ENCODE measurements at places on chromosomes 7 and 10.

DNA sequence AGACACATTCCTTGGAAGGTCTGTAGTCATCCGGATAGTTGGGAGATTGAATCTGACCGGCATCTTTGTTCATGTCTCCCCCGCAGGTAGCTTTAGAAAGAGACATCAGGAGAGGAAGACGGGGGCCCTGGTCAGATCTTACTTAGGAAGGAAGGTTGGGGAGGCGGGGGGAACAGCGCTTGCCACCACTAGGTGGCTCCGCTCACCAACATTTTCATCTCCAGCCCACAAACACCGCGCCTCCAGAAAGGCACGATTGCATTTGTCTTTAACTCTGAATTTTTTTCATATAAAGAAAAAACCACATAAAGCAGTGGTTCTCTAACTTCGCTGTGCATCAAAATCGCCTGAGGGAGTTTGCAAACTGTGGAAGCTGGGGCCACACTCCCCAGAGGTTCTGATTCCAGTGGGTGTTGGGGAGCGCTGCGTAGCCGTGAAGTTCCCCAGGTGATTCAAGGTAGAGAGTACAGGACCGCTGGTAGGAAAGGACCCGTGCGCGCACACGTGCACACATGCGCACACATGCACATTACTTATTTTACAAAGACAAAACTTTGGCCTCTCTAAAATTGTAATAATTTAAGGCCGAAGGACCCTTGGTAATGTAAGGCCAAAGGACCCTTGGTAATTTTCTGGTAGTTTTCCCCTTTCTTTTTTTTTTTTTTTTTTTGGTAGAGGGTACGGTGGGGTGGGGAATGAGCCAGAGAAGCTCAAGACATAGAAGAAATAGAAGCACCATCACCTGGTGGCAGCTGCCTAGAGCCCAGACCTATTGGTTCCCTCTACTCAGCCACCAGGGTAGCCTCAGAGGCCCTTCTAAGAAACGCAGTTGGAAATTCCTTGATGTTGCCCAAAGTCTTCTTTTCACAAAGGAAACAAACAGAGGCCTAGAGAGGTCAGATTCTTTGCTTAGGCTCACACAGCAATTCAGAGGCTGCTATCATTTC, 37.4 kb upstream of the OPALIN start:
- peak; percentile 30 for DNase-seq

DNA sequence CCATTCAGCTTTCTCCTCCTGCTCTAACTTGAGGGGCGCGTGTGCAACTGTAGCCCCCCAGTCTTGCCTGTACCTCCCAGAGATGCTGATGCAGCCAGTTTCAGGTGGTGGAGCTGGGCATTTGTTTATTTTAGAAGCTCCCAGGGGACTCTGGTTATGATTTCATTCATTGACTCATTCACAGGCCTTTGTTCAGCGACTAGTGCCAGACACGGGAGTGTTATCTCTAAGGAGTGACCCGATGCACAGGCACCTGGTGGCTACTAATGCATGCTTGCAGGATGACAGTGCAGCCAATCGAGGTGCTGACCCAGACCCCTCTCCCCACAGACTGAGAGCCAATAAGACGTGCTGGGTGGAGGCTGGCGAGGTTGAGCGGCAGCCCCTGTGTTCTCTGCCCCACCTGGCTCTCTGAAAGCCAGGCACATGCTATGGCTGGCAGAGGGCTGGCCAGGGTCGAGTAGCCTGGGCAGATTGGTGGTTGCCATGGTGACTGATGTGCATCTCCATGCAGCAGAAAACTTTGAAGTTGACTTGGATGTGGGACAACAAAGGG, 19.7 kb upstream of the SLC18A2 start:
- no peak for DNase-seq

DNA sequence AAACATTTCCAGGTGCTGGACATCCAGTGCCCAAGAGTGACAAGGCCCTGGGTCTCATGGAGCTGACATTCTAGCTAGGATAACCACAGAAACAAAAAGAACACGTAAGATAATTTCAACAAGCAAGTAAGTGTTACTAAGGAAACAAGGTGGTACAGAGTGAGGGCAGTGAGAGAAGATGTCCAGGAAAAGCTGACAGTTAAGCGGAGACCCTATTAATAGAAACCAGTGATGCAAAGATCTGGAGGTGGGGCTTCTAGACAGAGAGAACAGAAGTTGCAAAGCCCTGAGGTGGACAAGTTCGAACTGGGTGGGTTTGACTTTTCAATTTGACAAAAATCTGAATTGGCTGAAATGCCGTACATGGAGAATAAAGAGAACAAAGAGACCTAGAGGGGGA, 96.3 kb downstream of the TRIL start:
- DNase-seq: no peak

DNA sequence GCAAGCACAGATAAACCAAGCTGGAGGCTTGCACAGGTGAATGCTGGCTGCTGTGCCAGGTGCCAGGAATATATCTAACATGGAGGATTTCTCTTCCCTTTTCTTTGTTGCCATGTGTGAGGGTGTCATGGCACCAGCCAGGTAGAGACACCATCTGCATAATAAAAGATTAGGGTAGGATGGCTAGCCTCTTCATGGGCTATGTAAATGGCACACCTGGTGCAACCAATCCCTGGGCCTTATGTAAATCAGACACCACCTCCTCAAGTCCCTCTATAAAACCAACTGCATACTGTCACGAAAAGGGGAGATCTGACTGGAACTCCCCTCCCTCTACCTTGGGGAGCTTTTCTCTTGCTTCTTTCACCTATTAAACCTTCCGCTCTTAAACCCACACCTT, 322.5 kb upstream of the POM121L12 start:
- no peak for DNase-seq

DNA sequence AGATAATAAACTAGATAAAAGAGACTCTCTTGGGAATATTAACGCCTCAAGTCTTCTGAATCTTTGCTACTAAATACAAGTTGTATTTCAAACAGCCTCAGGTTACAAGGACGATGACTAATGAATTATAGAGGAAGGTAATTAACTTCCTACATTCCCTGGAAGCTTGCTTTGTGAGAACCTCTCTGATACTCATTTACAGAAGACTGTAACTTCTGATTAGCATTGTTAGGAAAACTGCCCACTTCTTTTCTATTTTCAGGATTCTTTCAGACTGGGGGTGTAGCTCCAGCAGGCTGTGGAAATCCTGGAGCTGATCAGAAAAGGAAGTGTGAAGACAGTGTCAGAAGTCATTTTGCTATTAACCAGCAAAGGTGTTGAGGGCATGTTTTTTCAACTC, 316.7 kb upstream of the NPSR1 start:
- no peak for DNase-seq

DNA sequence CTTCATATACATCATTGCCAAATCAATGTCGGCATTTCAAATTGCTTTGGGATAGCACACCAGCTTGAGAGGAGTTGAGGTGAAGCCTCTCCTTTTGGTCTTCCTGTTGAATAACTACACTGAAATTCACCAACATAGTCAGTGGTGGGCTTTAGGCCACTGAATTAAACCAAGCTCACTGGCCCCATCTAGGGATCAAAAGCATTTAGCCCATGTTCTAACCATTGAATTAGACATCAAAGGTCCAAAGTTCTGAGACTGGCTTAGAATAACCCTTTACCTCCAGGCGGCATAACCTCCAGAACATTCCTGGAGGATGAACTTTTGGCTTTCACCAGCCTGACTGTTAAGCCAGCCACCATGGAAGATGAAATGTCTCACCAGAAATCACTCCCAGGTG, 54.6 kb downstream of the BPGM start:
- no peak for DNase-seq

GRCh38 chr10:11178606-11179515, 161.2 kb downstream of the CELF2 start:
- peak; percentile 69 for DNase-seq

- DNase-seq: no peak
These were observed 76.0 kb downstream of the DIP2C start for GRCh38 chr10:613271-614138.

DNA sequence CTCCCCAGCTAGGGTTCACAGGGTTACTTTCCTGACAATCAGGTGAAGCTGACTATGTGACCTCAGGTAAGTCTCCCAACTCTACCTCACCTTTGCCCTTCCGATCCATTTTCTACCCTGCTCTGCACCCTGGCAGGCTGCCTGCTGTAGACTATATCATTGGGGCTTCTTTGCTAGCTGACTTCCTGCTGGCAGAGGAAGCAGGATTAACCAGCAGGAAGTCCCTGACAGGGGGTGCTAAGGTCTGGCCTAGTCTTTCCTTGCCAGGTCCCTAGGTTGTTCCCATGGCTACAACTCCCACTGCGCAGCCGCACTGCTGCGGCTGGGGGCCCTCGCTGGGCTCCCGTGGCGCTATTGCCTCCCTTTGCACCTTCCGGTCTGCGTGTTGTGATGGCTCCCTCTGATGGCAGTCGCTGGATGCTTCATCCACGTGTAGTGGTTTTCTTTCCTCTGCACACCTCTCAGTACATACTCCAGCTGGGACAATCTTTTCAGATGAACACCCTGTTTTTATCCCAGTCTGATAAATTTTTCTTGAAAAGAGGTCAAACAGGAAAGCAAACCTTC, 365.9 kb downstream of the REEP3 start:
- DNase-seq: no peak

- DNase-seq: no peak
These were observed 28.6 kb downstream of the KAT6B start for GRCh38 chr10:74855027-74855426.

DNA sequence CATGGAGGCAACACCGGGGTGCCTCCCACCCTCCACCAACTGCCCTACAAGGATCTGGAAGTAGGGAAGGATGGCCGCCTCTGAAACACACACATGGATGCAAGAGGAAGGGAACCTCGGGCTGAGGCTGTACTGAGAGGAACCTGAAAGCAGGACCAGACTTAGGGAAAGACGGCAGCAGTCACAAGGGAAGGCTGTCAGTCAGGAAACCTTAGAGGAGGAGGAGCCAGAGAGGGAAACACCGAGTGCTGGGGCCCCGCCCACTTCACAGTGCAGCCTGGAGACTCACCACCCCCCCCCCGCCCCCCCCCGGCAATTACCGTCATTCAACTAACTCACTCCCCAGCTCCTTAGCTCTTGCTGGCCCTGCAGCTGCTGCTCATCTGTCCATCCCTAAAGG, 2.5 kb downstream of the CYREN start:
- no peak for DNase-seq

- DNase-seq: no peak
These were observed 236.3 kb downstream of the HTR7 start for GRCh38 chr10:90621577-90621976.

DNA sequence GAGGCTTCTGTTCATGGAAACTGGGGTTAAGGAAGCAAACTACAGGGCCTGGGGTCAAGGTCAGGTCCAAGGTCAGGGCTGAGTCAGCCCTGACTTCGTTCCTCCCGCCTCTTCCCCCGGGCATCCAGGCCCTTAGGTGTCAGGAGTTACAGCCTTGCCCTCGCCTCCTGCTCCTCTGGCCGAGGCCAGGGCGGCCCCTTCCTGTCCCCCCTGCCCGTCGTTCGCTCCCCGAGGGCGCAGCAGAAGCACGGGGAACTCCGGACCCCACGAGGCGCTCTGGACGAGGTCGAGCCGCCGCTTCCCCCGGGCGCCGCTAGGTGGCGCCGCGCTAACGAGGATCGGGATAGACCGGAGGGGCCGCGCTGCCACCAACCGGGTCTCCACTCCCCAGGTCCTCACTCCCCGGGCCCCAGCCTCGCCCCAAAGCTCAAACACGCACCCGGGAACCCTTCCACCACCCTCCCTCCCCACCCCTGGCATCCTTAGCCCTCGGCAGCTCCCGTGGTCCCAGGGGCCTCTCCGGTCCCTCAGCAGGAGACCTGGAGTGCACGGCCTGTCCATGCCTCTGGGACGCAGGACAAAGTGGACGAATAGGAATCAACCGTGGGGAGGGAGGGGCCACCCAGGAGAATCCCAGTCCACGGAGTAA, 59.2 kb upstream of the MYL10 start:
- peak; percentile 77 for DNase-seq

GRCh38 chr10:96074776-96075175, 31.4 kb downstream of the CCNJ start:
- no peak for DNase-seq
